Thoracic aorta (tissue), 2 donors: ENCODE measurements at places on chromosomes 7 and 10.

DNA sequence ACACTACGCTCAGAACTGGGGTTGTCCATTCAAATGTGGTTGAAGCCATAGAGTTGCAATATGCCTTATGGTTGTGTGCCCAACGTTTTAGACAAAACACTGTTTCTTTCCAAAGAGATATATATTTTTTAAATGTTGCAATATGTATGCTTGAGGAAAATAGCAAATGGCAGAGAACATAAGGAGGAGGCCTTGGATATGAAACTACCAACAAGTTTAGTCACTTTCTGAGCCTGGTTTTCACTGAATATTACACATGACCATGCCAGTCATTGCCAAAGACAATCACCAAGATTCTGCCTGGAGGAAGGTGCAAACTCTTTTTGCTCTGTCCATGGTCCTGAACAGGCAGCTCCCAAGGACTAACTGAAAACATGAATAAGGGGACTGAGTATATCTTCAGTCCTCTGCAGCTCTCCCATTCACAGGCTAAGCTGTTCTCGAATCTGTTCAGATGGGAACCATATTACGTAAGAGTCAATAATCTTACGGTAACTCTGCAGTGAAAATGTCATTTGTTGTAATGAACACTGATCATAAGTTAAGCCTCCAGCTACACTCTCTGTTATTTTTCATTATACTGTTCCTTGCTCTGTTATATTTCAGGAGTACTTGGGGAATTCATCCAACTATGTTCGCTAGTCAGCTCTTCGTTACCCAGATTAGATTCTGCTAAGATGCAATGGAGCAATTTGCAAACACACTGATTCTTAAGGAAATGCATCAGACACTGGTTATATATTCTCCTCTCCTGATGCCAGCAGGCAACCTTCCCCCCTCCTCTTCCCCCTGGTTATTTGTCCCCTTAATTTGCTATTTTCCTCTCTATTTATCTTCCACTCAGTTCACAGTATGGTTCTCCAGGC, 90.7 kb upstream of the C1QL3 start:
- DNase-seq, result no peak
- H3K4me1 ChIP-seq, result no peaks in the 10 kb centered on the region
- no peak overlapping the region for H3K27ac ChIP-seq
- no peak overlapping the region for H3K4me3 ChIP-seq
- no peaks in the 10 kb centered on the region for H3K27me3 ChIP-seq

DNA sequence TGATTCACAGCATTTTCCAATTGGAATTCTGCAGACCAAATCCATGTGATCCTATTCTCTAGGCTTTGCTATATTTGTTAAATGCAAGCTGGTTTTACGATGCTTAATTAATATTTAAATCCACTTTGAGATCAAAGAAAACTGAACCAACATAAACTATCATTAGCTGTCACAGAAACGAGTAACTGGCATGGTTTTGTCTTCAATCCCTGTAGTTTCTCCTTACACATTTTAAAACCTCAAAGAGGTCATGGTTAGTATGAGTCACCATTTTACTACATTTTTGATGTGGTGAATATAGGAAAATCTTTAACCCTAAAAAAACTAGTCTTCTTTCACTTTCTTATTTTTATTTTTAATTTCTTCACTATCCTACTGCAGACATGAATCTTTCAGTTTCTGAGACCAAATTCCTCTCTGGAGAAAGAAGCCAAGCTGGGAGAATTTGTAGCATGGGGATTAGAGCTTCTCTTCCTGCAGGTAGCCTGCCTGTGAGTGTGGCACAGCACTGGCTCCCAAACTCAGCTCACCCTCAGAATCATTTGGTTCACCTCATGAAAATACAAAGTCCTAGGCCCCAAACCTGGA, 8.7 kb upstream of the LIPM start:
- no peak for DNase-seq
- H3K27me3 ChIP-seq, result no peaks in the 10 kb centered on the region
- H3K4me3 ChIP-seq, result no peak overlapping the region
- no peaks in the 10 kb centered on the region for H3K36me3 ChIP-seq
- no peak overlapping the region for H3K27ac ChIP-seq
- H3K4me1 ChIP-seq, result no peaks in the 10 kb centered on the region

DNA sequence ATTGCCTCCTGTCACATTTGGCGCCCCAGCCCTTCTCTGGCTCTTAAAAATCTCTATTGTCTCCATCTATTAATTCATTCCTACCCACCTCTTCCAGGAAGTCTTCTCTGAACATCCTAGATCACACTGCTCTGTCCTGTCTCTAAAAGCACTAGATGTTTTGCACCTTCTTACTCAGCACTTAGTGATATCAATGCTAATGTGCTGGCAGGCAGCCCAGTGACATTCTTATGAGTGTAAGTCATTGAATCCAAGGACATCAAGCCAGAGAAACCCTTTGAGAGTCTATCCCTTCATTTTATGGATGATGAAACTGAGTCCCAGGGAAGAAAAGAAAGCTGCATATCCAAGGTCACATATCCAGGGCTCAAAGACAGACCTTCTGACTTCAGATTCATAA, 48.3 kb upstream of the PAX2 start:
- no peaks in the 10 kb centered on the region for H3K4me1 ChIP-seq
- H3K27ac ChIP-seq, result no peak overlapping the region
- H3K27me3 ChIP-seq, result no peaks in the 10 kb centered on the region
- H3K4me3 ChIP-seq, result no peak overlapping the region
- H3K36me3 ChIP-seq, result no peaks in the 10 kb centered on the region

DNA sequence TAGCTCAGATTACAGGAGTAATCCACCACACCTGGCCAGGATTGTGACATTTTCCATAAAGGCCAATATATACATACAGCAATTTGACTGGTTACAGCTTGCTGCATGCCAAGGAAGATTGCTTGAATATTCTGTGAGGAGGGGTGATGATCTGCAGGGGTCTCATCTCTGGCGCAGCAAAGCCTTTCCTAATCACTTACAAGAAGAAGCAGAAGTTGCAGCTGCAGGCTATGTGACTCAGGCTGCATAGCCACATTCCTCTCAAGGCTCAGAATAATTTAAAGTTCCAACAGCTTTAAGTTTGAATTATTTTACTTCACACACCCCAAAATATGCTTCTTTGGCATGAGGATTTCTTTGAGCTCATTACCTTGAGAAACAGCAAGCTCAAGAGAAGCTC, 11.4 kb upstream of the RASGEF1A start:
- DNase-seq, result no peak
- H3K27me3 ChIP-seq, result no peaks in the 10 kb centered on the region
- no peaks in the 10 kb centered on the region for H3K36me3 ChIP-seq
- no peak overlapping the region for H3K4me3 ChIP-seq
- H3K4me1 ChIP-seq, result no peaks in the 10 kb centered on the region

DNA sequence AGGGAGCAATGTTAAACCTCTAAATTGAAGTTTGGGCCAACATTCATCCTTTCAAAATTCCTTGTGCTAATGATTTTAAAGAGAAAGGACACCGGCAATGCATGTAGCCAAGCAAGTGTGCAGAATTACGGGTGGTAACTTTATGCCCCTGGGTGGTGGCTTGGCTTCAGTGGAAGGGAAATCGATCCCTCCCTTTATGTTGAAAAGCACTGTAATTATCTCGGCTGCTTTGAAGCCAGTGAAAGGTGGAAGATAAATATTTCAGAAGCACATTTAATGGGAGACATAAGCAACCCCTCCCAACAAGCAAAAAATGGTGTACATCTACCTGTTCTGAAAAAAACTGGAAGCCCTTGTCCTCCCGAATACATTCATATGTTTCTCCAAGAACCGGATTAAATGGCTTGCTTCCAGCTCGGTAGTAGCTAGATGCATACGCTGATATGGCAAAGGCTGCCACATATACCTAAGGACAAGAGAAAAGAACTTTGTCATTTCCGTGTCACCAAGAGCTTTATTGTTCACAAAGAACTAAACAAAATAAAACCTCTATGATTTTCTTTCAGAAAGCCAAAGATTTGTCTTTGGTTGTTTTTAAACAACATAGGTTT, 73.3 kb upstream of the GSDME start:
- H3K27ac ChIP-seq, result peak overlapping the region; percentile 40
- no peaks in the 10 kb centered on the region for H3K27me3 ChIP-seq
- no peaks in the 10 kb centered on the region for H3K36me3 ChIP-seq
- H3K4me1 ChIP-seq, result peaks cover 22% of the 10 kb centered on the region

- no peak for DNase-seq
- no peak overlapping the region for H3K27ac ChIP-seq
- H3K36me3 ChIP-seq, result no peaks in the 10 kb centered on the region
- peak overlapping the region; percentile 73 for H3K4me3 ChIP-seq
Measured at GRCh38 chr7:101743995-101744360, 73.4 kb upstream of the CUX1 start.

DNA sequence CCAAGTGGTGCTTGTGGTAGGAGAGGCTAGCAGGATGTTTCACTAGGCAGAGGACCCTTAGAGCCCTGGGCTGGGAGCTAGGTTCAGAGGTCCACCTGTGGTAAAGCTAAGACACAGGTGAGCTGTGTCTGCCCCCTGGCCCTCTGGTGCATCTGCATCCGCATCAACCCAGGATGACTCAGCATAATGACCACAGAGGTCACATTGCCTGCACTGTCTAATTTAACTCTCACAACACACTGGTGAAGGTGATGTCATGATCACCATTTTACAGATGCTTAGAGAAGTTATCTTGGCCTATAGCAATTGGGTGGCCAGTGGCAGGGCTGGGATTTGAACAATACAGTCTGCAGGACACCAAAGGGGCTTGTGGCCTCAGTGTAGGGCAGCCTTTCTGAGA, 33.1 kb downstream of the HABP2 start:
- no peaks in the 10 kb centered on the region for H3K4me1 ChIP-seq
- no peaks in the 10 kb centered on the region for H3K36me3 ChIP-seq

DNA sequence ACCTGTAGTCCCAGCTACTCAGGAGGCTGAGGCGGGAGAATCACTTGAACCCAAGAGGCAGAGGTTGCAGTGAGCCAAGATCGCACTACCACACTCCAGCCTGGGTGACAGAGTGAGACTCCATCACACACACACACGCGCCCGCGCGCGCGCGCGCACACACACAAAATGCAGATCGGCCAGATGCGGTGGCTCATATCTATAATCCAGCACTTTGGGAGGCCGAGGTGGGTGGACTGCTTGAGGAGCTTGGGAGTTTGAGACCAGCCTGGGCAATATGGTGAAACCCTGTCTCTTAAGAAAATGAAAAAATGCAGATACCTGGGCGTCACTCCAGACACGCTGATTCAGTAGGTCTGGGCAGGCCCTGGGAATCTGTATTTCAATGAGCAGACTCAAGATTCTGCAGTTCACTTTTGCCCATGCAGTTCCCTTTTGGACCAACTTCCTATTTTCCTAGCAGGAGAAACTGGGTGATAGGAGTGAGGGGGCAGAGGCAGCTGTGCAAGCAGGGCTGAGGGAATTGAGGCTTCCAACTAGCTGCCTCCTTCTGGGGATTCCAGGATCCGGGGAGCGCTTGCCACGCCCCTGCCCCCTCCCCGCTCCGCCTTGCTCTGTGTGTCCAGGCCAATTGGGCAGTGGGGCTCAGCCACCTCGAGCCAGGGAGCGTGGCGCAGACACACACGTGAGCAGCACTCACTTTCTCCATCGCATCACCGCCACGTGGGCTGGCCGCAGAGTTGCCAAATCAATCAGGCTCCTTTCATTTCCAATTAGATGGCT, 173.6 kb downstream of the SH3PXD2A start:
- no peak for DNase-seq
- H3K4me1 ChIP-seq, result no peaks in the 10 kb centered on the region
- no peaks in the 10 kb centered on the region for H3K27me3 ChIP-seq
- no peaks in the 10 kb centered on the region for H3K36me3 ChIP-seq
- H3K4me3 ChIP-seq, result no peak overlapping the region
- no peak overlapping the region for H3K27ac ChIP-seq

DNA sequence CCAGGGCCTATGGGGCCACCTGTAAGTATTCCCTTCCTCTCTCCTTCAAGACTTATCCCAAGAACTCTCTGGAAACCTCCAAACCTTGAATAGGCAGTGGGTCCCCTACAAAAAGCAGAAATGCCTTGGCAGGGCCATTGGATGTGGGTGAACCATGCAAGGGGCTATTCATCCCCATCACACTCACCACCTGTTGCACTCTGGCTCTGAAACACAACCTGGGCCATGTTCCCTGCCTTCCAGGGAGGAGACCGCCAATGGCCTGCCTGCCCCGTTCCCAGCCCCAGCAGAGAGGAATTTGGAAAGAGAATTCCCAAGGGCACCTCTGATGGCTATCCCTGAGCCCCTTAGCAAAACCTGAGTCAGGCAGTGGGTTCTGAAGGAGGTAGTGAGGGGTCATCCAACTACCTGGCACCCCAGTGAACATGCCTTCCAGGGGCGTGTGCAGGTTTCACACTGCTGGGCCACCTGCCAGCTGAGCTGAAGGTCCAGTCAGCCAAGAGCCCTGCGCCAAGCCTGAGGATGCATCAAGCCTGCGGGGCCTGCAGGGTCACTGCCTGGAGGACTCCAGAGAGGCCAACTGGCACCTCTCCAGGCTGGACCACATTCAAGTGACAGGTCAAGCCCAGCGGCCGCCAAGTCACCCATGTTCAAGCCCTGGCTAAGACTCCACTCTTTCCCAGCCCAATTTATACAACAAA, 101.3 kb downstream of the COL13A1 start:
- H3K36me3 ChIP-seq, result no peaks in the 10 kb centered on the region
- H3K4me3 ChIP-seq, result no peak overlapping the region
- H3K4me1 ChIP-seq, result peaks cover 25% of the 10 kb centered on the region
- peak; percentile 30 for DNase-seq

GRCh38 chr10:50788951-50789945, 49.5 kb downstream of the ASAH2B start:
- H3K27me3 ChIP-seq, result no peaks in the 10 kb centered on the region
- no peak overlapping the region for H3K4me3 ChIP-seq
- no peaks in the 10 kb centered on the region for H3K36me3 ChIP-seq

DNA sequence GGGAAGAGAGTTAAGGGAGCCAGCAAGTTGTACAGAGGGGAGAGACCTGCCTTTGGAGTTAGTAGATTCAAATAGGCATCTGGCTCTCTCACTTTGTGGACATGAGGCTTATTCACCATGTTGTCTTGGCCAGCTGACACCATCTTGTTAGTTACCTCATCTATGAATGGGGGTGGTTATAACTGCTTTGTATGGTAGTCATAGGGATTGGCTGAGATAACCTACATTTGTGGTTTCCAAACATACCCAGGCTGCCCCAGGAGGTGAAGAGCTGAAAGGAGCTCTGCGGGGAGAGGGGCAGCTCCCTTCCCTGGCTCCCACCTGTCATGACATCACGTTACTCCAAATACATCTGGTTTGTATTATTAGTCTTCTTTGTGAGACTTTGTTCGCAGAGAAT, 393.3 kb upstream of the AUTS2 start:
- H3K4me3 ChIP-seq, result no peak overlapping the region
- no peaks in the 10 kb centered on the region for H3K4me1 ChIP-seq
- DNase-seq, result no peak

- H3K36me3 ChIP-seq, result no peaks in the 10 kb centered on the region
- H3K4me1 ChIP-seq, result no peaks in the 10 kb centered on the region
- no peak overlapping the region for H3K27ac ChIP-seq
- DNase-seq, result no peak
- H3K27me3 ChIP-seq, result no peaks in the 10 kb centered on the region
- H3K4me3 ChIP-seq, result no peak overlapping the region
Measured at GRCh38 chr10:125300937-125301336, 140.6 kb upstream of the CTBP2 start.

- no peak for DNase-seq
- H3K27me3 ChIP-seq, result no peaks in the 10 kb centered on the region
- no peak overlapping the region for H3K4me3 ChIP-seq
- H3K36me3 ChIP-seq, result no peaks in the 10 kb centered on the region
- no peak overlapping the region for H3K27ac ChIP-seq
Measured at GRCh38 chr10:16909271-16909767, 92.1 kb upstream of the RSU1 start.

- peaks cover 9% of the 10 kb centered on the region for H3K4me1 ChIP-seq
- no peak overlapping the region for H3K27ac ChIP-seq
- H3K36me3 ChIP-seq, result no peaks in the 10 kb centered on the region
- no peak for DNase-seq
Measured at GRCh38 chr7:155259866-155260497, 37.7 kb upstream of the INSIG1 start.
